CD8-positive, alpha-beta memory T cell (primary cell): ENCODE measurements at places on chromosomes 7 and 10. TPM values are rescaled to one million over a fixed set of nuclear protein-coding genes. Genes with fewer than 3 reads are reported as not detected.

EGR2 gene
- total RNA-seq, result 89.9 TPM

MICU1 gene
- total RNA-seq, result 27.9 TPM

TMEM72 gene
- not detected for total RNA-seq

ACHE gene
- total RNA-seq, result not detected

GRID1 gene
- total RNA-seq, result not detected

PRF1 gene
- 95.7 TPM for total RNA-seq

GRID2IP gene
- total RNA-seq, result 0.51 TPM

- H3K4me3 ChIP-seq, result no peak overlapping the region
- H3K36me3 ChIP-seq, result no peaks in the 10 kb centered on the region
- H3K27ac ChIP-seq, result no peak overlapping the region
- peaks cover 4% of the 10 kb centered on the region for H3K4me1 ChIP-seq
- H3K27me3 ChIP-seq, result no peaks in the 10 kb centered on the region
Measured at GRCh38 chr10:113097036-113097435, 147.0 kb downstream of the TCF7L2 start.

- peak within 1 kb of the TSS; percentile 67 for H3K4me3 ChIP-seq
- peaks cover 17% of the 10 kb centered on the region for H3K36me3 ChIP-seq
- H3K4me1 ChIP-seq, result peaks cover 54% of the 10 kb centered on the region
- peak within 1 kb of the TSS; percentile 52 for H3K27ac ChIP-seq
- H3K27me3 ChIP-seq, result peaks cover 5% of the 10 kb centered on the region
Measured at GRCh38 chr10:101782811-101783735, at the start of gene NPM3. TSS of gene NPM3 (minus strand) at chr10:101783446. CDS start at chr10:101783390, 56 bp downstream.

DNA sequence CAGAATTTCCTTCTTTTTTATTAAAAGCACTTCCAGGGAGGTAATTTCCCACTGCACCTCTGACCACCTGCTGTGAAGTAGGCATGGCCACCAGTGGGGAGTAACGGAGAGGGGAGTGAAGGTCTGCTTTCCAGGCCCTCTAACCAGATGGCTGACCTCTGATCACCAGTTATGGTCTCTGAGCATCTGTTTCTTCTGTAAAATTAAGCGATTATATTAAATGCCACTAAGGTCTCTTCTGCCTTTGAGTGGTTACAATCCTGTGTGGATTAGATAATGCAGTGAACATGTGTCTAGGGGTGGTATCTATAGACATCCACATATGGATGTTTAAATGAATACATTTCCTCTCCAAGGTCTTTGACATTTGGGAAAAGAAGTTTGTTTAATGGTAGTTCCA, 199.6 kb downstream of the HERPUD2 start:
- no peaks in the 10 kb centered on the region for H3K27me3 ChIP-seq
- no peak for DNase-seq
- no peak overlapping the region for H3K4me3 ChIP-seq
- no peaks in the 10 kb centered on the region for H3K4me1 ChIP-seq
- no peak overlapping the region for H3K27ac ChIP-seq

- no peaks in the 10 kb centered on the region for H3K4me1 ChIP-seq
- no peak overlapping the region for H3K4me3 ChIP-seq
- H3K27ac ChIP-seq, result no peak overlapping the region
- no peaks in the 10 kb centered on the region for H3K36me3 ChIP-seq
- H3K27me3 ChIP-seq, result no peaks in the 10 kb centered on the region
- DNase-seq, result no peak
Measured at GRCh38 chr10:129712000-129712399, 245.0 kb downstream of the MGMT start.

DNA sequence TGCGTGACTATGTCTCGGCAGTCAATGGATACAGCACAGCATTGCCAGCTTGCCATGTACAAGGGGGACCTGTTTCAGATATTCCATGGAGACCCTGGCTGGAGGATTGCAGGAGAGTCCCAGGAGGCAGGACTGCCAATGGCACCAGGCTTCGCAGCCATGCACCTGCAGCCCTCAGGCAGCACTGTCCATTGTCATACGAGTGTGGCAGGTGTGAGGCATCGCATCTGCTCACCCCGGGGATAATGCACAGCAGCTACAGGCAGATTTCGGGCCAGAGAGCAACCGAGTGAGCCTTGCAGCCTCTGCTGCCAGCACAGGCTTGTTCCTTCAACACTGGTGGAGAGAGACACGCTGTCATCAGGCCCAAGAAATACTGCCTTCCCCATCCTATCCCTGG, 415.1 kb downstream of the PAXIP1 start:
- H3K27me3 ChIP-seq, result no peaks in the 10 kb centered on the region
- no peaks in the 10 kb centered on the region for H3K4me1 ChIP-seq
- no peak overlapping the region for H3K4me3 ChIP-seq
- no peaks in the 10 kb centered on the region for H3K36me3 ChIP-seq
- DNase-seq, result no peak

GRCh38 chr7:93861325-93861949, 29.1 kb downstream of the TFPI2 start:
- DNase-seq, result no peak
- H3K4me3 ChIP-seq, result no peak overlapping the region
- H3K4me1 ChIP-seq, result no peaks in the 10 kb centered on the region
- H3K27me3 ChIP-seq, result no peaks in the 10 kb centered on the region
- H3K36me3 ChIP-seq, result no peaks in the 10 kb centered on the region

GRCh38 chr10:113680190-113681111, 739 bp downstream of the CASP7 start:
- DNase-seq, result peak; percentile 11
- H3K4me1 ChIP-seq, result peaks cover 24% of the 10 kb centered on the region
- H3K27ac ChIP-seq, result peak overlapping the region; percentile 86
- no peaks in the 10 kb centered on the region for H3K27me3 ChIP-seq
- H3K4me3 ChIP-seq, result peak overlapping the region; percentile 97

DNA sequence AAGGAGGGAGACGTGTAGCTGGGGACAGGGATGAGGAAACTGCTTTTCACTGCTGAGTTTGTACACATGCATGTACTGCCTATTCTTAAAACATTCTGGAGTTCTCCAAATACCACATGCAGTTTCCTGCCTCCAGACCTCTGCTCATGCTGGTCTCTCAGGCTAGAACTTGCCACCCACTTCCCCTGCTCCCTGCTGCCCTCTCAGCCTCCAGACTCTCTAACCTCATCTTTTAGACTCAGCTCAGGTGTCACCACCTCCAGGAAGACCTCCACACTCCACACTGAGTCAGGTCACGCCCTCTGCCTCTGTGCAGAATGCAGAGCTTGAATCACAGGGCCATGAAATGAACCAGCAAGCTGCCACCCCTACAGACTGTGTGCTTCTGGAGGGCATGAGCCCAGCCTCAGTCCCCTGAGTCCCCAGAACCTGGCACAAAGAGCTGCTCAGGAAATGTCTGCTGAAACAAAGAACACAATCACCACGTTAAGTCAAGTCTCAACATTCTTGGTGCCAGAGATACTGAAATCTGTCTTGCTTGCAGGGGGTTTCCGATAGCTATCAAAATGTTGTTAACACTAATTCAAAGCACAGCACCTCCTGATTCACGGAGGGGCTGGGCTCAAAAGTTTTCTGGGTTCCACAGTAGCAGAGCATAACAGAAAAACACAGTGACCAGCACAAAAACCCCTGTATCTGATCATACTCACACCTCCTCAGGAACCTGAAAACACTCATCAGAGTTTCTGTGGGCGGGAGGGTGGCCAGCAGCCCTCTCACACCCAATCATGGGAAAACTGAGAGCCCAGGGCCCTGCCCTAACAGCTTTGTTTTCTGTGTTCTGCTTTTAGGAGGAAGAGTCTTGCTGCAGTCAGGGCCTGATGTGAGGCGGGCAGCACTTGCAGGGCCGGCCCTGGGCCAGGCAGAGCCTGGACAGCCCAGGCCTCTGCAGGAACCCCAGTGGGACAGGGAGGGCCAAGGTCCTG, 21.1 kb downstream of the FAM53B start:
- peak overlapping the region; percentile 9 for H3K4me3 ChIP-seq
- no peaks in the 10 kb centered on the region for H3K27me3 ChIP-seq
- peak overlapping the region; percentile 69 for H3K27ac ChIP-seq
- H3K4me1 ChIP-seq, result peaks cover 95% of the 10 kb centered on the region

- no peak for DNase-seq
- H3K27me3 ChIP-seq, result no peaks in the 10 kb centered on the region
- no peak overlapping the region for H3K27ac ChIP-seq
- H3K36me3 ChIP-seq, result no peaks in the 10 kb centered on the region
Measured at GRCh38 chr10:89555688-89556445, 20.5 kb upstream of the SLC16A12 start.

DNA sequence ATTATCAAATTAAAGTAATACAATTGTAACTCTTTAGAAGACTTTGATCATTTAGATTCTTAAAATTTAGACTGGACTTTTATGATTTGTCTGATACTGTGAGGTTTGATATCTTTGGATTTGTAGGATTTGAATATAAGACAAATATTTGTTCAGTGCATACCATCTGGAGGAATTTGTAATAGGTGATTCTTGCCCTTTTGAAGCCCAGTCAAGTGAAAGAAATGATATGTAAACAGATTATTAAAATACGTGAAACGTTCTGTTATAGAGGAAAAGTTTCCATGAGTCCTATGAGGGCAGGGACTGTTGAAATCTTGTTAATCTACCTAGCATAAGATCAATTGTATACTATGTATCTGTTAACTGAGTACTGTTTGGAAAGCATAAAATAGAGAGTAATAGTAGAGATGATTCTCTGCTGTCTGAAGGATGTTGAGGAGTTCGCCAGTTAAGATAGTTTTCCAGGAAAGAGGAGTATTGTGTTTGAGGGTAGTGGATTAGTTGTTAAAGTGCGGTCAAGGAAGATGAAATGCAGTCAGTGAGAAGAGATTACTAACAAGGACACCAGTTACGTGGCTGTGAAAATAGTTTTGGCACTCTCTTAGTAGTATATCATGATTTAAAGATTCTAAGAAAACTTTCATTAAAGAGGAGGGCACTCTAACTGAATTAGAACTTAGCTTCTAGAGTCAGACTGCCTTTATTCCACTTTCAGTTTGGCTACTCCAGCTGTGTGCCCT, 14.4 kb downstream of the PDCD4 start:
- peaks cover 59% of the 10 kb centered on the region for H3K4me1 ChIP-seq
- DNase-seq, result no peak
- no peak overlapping the region for H3K27ac ChIP-seq
- no peak overlapping the region for H3K4me3 ChIP-seq
- H3K36me3 ChIP-seq, result peaks cover 26% of the 10 kb centered on the region

DNA sequence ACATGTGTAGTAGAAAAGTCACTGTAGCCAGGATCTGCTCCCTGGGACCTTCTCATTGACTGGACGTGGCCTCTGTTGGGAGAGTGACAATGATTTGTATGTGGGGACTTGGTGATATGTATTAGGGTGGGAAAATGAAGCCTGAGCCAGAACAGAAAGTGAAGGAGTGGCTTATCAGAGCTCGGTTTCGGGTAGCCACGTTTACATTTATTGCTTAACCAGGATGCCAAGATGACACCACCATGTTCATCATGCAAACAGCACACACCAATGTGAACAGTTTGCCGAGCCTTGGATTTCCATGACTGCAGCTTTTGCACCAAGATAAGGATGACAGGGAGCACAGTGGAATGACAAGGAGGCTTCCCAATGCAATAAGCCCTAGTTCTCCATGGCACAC, 112.8 kb upstream of the STK17A start:
- H3K27me3 ChIP-seq, result no peaks in the 10 kb centered on the region
- DNase-seq, result no peak
- no peaks in the 10 kb centered on the region for H3K36me3 ChIP-seq

GRCh38 chr7:54802841-54803240, 43.8 kb upstream of the SEC61G start:
- no peaks in the 10 kb centered on the region for H3K27me3 ChIP-seq
- no peak overlapping the region for H3K4me3 ChIP-seq
- no peaks in the 10 kb centered on the region for H3K4me1 ChIP-seq
- H3K36me3 ChIP-seq, result no peaks in the 10 kb centered on the region
- no peak overlapping the region for H3K27ac ChIP-seq

- H3K27ac ChIP-seq, result no peak overlapping the region
- H3K36me3 ChIP-seq, result no peaks in the 10 kb centered on the region
- no peak for DNase-seq
- no peaks in the 10 kb centered on the region for H3K27me3 ChIP-seq
- H3K4me1 ChIP-seq, result no peaks in the 10 kb centered on the region
Measured at GRCh38 chr7:158527915-158528502, 59.6 kb downstream of the PTPRN2 start.

DNA sequence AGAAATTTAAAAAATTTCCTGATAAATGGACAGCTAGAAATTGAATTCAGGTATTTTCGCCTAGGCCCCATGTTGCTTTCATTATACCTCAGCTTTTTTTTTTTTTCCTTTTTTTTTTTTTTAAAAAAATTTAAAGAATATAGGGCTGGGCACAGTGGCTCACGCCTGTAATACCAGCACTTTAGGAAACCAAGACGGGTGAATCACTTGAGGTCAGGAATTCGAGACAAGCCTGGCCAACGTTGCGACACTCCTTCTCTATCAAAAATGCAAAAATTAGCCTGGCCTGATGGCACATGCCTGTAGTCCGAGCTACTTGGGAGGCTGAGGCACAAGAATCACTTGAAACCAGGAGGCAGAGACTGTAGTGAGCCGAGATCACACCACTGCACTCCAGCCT, 334.0 kb downstream of the SORCS1 start:
- no peaks in the 10 kb centered on the region for H3K36me3 ChIP-seq
- H3K27me3 ChIP-seq, result no peaks in the 10 kb centered on the region
- H3K4me1 ChIP-seq, result no peaks in the 10 kb centered on the region
- no peak overlapping the region for H3K27ac ChIP-seq
- DNase-seq, result no peak

- H3K36me3 ChIP-seq, result no peaks in the 10 kb centered on the region
- no peak overlapping the region for H3K4me3 ChIP-seq
- no peaks in the 10 kb centered on the region for H3K27me3 ChIP-seq
- no peak overlapping the region for H3K27ac ChIP-seq
- H3K4me1 ChIP-seq, result peaks cover 47% of the 10 kb centered on the region
Measured at GRCh38 chr7:37359662-37360444, 88.8 kb downstream of the ELMO1 start.

DNA sequence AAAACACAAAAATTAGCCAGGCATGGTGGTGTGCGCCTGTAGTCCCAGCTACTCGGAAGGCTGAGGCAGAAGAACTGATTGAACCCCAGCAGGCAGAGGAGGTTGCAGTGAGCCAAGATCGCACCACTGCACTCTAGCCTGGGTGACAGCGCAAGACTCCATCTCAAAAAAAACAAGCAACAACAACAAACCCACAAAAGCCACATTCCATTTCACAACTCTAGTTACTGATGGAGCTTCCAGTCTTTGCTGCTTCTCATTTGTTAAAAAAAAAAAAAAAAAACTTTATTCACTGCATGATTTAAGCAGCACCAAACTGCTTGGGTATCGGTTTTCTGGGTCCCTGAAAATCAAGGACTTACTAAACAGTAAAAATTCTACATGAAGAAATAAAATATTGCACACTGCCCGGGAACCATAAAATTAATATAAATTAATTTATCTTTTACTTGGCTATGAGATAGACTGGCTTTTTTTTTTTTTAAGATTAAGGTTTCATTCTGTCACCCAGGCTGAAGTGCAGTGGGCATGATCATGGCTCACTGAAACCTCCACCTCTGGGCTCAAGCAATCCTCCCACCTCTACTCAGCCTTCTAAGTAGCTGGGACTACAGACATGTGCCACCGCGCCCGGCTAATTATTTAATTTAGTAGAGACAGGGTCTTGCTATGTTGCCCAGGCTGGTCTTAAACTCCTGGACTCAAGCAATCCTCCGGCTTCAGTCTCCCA, 42.0 kb downstream of the SRPK2 start:
- H3K27ac ChIP-seq, result no peak overlapping the region
- no peak overlapping the region for H3K4me3 ChIP-seq
- peaks cover 61% of the 10 kb centered on the region for H3K4me1 ChIP-seq
- H3K36me3 ChIP-seq, result no peaks in the 10 kb centered on the region
- DNase-seq, result peak; percentile 59

GRCh38 chr7:138257459-138258196, 181.4 kb downstream of the AKR1D1 start:
- peak overlapping the region; percentile 17 for H3K27ac ChIP-seq
- no peaks in the 10 kb centered on the region for H3K27me3 ChIP-seq
- H3K4me3 ChIP-seq, result no peak overlapping the region
- no peak for DNase-seq
- no peaks in the 10 kb centered on the region for H3K36me3 ChIP-seq
- no peaks in the 10 kb centered on the region for H3K4me1 ChIP-seq

- H3K4me1 ChIP-seq, result no peaks in the 10 kb centered on the region
- H3K36me3 ChIP-seq, result no peaks in the 10 kb centered on the region
- peak overlapping the region; percentile 85 for H3K27ac ChIP-seq
- DNase-seq, result no peak
Measured at GRCh38 chr7:102973096-102973802, 60.4 kb downstream of the LRRC17 start.
